ENCODE measurements at places on chromosomes 6 and 20. TPM values are rescaled to one million over a fixed set of nuclear protein-coding genes. Genes with fewer than 3 reads are reported as not detected.

GRCh38 chr20:21105429-21106170 lies 558 bp downstream of the LINC00237 start:
- no peak for DNase-seq

GRCh38 chr6:163083141-163083540 lies 331.4 kb upstream of the QKI start:
- DNase-seq: no peak

DNA sequence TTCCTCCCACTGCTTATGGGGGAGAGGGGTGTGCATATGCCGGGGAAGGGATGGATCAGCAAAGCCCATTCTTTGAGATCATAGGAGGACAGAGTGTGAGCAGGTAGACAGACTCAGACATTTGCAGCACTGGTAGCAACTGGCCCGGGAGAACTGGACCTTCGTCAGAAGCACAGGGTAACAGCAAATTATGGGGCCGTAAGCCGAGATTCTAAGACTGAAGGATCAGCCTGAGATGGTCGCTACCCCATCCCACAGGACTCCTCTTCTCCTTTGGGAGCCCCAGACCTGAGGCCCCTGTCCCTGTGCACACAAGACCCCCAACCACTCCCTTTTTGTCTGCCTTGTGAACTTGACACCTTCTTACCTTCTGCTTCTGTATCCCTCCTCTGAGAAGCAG lies 106.5 kb downstream of the TOX2 start:
- DNase-seq: no peak

- DNase-seq: no peak
Measured at GRCh38 chr20:48384147-48384818, 443.5 kb downstream of the PREX1 start.

DNA sequence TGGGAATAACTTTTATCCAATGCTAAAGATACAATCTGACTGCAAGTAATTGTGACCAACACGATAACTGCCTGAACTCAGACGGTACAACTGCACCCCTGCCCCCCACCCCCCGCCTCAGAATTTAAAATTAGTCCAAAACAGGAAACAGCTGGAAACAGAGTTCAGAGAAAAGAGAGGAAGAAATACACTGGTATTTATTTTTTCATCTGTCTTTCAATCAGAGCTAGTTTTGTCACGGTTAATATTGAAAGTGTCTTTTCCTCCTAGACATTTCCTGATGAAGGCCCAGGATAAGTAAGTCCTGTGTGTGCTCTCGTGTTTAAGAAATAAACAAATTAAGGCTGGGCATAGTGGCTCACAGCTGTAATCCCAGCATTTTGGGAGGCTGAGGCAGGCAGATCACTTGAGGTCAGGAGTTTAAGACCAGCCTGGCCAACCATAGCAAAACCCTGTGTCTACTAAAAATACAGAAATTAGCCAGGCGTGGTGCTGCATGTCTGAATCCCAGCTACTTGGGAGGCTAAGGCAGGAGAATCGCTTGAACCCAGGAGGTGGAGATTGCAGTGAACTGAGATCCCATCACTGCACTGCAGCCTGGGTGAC lies 21.5 kb downstream of the ACSS1 start:
- DNase-seq: no peak

DNA sequence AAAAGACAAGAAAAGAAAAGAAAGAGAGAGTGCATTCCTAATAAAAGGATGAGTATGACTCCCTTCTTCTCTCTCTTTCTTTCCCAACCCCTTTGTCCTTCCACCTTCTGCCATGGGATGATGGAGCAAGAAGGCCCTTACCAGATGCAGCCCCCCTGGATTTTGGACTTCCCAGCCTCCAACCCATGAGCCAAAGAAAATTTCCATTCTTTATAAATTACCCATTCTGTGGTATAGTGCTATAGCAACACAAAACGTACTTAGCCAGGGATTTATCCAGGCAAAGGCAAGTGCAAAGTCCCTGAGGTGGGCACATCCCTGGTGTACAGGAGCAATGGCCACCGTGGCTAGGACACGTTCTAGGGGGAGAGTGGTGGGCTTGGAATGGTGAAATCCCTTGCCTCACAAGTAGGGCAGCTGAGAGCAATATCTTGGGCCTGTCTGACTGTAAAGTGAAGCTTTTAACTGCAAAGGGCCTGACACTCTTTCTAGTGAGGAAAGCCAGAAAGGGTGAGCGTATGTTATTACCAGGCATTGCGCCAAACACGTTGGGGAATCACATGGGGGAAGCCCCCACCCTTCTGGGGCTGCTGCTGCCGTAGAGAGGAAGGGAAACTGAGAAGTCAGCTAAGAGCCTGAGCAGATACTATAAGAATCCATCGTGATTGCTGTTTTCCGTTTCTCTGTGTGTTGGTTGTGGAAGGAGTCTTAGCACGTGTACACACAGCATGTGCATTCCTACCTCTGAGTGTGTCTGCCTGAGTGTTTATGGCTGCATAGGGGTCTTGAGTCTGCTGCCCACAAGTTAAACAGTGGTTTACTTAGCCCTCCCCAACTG lies 50.7 kb upstream of the SIRPA start:
- DNase-seq: peak; percentile 83

GRCh38 chr6:111651185-111652034 lies 45.7 kb upstream of the TRAF3IP2 start:
- no peak for DNase-seq

GRCh38 chr6:125714441-125715090 lies 34.9 kb upstream of the HEY2 start:
- DNase-seq: no peak

DNA sequence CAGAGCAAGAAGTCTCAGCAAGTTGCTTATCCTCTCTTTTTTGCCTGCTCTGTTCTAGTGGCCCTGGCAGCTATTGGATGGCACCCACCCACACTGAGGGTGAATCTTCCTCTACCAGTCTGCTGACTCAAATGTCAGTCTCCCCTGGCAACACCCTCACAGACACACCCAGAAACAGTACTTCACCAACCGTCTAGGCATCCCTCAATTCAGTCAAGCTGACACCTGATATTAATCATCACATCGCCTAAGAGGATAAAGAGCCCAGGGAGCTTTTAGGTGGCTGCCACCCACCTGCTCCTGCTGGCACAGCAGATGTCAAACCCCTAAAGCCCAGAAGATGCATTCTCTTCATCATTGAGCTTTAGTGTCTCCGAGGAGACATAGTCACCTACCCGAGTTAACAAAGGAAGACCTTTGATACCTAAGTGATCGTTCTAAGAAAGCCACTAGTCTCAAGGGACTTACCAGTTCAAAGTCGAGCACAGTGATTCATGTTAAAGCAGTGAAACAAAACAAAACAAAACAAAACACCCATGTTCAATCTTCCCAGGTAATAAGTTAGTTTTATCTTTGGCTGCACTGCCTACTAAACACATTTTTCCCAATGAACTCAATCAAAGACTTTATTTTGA lies 97.7 kb upstream of the KCNQ5 start:
- DNase-seq: no peak

GRCh38 chr20:6228302-6228843 lies 105.5 kb upstream of the FERMT1 start:
- DNase-seq: no peak

GRCh38 chr6:97081010-97081590 lies 156.6 kb downstream of the KLHL32 start:
- DNase-seq: no peak

DNA sequence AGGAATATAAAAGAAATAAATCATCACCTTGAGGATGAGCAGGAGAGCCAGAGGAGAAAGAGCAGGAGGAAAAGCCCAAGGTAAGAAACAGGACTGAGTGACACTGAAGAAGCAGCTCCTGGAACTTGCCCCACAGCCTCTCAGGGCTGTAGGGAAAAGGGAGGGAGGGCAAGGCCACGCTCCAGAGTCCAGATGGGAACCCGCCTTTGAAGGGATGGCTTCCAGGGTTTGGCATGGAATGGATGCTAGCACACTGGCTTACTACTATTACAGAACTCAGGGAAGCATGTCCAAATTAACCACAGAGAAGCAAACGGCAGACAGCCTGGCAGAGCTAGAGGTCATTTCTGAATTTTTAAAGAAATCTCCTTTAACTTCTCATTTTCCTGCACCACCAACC lies 26.8 kb downstream of the RALGAPA2 start:
- DNase-seq: no peak

GRCh38 chr6:19552076-19552475 lies 285.1 kb upstream of the ID4 start:
- DNase-seq: no peak

DNA sequence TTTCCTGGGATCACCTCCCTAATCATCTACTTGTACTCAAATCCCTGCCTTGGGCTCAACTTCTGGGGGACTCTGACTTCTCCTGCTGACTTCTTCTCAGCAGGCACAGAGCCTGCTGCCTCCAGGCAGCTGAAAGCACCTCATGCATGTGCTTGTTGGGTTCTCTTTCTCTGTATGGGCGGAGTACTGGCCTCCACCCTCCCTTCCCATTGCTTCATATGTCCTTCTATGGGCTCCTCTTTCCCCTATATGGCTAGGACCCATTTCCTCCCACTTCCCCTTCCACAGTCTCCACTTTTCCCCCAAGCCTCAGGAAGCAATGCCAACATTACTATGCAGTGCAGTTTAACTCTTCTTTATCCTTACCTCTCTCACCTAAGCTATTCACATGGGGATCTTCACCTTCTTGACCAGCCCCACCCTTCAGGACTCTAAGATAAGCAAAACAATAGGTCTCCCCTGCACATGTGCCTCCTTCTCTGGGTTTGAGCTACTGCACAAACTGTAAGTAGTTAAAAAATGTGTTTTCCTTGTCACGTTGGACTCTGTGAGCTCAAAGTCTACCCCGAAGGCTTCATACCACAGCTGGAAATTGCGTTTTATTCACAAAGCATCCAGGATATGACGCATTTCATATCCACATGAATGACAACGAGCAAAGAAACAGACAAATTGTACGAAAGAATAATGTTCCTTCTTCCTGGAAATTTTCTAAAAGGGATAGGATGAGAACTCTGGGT lies 93.7 kb downstream of the CDS2 start:
- no peak for DNase-seq

PFDN4 gene
- 41.3 TPM for total RNA-seq

SEL1L2 gene
- total RNA-seq: not detected

NNAT gene
- 22.0 TPM for total RNA-seq

SLC32A1 gene
- not detected for total RNA-seq

CALHM6 gene
- total RNA-seq: 3.4 TPM

TCP11 gene
- 0.30 TPM for total RNA-seq

TBXT gene
- total RNA-seq: not detected

TNF gene
- total RNA-seq: 1.9 TPM

Data from skin of body (tissue), 3 donors.